ENCODE measurements at places on chromosomes 2 and 18. TPM values are rescaled to one million over a fixed set of nuclear protein-coding genes. Genes with fewer than 3 reads are reported as not detected.

GRCh38 chr18:8910843-8911242, 191.7 kb upstream of the NDUFV2 start:
- DNase-seq = no peak

GRCh38 chr2:207624185-207625013, 795 bp downstream of the METTL21A start:
- DNase-seq = peak; percentile 76

The EFR3B gene
- total RNA-seq = 4.0 TPM

DNA sequence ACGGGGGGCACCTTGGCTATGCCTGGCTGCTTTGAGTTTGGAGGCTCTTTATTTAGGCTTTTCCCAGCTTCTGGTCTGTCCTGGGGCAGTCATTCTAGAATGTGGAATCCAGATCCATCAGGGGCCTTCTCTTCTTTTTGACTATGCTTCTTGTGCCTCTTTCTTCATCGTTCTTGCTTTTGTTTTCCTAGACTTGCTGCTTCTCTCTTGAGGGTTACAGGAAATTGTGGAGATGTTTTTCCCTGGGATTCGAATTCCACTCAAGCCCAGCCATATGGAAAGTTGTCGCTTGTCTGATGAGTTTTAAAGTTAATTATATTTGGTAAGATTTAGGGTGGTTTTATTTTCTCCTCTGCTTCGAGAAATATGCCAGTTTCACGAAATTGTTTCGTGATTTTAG, 2.4 kb downstream of the GLI2 start:
- DNase-seq = no peak

DNA sequence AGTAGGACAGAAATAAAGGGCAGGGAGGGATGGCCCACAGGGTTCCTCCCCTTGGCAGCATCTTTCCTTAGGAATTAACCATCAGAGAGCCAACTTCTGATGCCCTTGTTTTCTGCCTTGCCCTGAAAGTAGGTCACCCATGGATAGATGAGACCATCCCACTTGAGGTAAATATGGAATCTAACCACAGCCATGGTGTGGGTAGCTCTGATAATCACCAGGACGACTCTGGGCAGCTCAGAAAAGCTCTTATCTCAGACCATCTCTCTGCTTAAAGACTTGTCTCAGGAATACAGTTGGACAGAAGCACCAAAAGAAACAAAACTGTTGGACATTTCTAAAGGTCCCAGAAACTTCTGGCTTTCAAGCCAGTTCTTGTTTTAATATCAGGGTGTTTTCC, 101.4 kb upstream of the CELF4 start:
- no peak for DNase-seq

The TRIM43 gene
- total RNA-seq = not detected

Measured in SJCRH30 (cell line).